EH (cell line): ENCODE measurements at places on chromosomes 4 and X.

GRCh38 chr4:88353324-88353723, 25.3 kb upstream of the HERC6 start:
- no peak for DNase-seq

DNA sequence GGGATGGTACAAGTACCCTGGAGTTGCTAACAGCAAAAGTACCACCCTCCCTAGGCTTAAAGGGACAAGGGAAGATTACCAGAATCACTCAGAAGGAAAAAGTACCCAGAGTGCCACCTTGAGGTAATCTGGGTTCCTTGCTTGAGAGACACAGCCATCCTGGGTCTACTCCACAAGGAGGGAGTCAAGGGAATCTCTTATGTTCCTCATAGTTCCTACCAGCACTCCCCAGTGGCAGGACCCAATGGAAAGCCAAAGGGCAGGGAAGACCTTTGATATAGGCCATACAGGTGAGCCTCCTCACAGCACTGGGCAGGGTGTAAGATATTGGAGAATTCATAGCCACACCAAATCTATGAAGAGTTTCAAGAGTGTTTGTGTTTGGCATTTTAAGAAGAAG, 5.7 kb downstream of the IL2 start:
- DNase-seq: peak; percentile 33

- no peak for DNase-seq
Observed at GRCh38 chrX:9927698-9928482, 39.3 kb upstream of the CLDN34 start.

DNA sequence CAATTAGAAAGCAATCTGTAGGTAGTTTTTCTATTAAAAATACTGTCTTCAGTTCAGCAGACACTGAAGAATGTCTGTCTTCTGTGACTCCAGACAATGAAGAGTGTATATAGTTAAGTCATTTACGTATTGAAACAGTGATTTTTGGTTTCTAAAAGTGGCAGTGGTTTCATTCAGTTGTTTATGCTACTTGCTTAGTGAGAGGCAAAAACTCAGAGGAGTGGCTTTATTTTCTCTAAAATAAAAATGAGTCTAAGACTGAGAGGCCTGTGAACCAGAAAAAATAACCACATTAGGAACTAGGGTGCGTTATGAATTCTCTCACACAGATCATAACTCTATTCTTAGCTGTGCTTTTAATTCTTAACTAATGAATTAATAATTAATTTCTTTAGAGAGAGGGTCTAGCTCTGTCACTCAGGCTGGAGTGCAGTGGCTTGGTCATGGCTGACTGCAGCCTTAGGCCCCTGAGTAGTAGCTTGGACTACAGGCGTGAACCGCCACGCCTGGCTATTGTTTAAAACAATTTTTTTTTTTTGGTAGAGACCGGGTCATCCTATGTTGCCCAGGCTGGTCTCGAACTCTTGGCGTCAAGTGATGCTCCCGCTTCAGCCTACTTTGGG, 31.4 kb downstream of the FREM3 start:
- no peak for DNase-seq
